ENCODE measurements at places on chromosomes 12 and 14.

- DNase-seq, result no peak
Measured at GRCh38 chr14:48568252-48568651, 892.8 kb upstream of the MDGA2 start.

DNA sequence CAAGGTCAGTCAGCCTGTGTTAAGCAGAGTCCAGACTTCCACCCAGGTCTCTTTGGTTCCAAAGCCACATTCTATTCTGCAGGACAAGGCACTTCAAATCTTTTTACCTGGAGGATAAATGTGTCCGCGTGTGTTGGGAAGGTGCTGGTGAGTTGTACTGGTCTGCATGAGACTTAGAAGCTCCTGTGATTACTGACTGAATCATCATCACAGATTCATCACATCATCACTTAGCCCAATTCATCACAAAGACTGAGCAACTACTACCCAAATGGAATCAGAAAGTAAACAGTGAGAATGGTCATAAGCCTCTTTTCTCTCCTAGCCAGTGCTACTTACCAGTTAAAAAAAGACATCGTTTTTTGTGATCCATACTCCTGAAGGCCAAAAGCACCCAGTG is 5.3 kb downstream of the SLC15A5 start:
- no peak for DNase-seq

GRCh38 chr14:105075379-105076295 is 10.4 kb upstream of the GPR132 start:
- DNase-seq, result peak; percentile 74

DNA sequence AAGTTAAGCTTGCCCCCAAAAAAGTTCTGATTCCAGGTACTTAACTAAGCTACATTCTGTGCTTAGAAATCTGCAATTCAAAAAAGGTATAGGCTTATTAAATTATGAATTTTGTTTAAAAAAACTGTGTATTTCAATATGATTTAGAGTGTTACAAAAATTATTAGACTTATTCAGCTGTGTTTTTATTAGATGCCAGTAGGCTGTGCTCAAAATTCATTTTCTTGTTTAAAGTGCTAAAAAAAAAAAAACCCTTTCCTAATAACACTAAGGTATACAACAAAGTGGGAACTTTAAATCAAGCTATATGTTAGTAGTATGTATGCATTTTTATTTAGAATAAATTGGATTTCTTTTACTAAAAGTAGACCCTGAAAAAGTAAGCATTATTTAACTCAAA is 25.0 kb downstream of the LRRC9 start:
- DNase-seq, result no peak

DNA sequence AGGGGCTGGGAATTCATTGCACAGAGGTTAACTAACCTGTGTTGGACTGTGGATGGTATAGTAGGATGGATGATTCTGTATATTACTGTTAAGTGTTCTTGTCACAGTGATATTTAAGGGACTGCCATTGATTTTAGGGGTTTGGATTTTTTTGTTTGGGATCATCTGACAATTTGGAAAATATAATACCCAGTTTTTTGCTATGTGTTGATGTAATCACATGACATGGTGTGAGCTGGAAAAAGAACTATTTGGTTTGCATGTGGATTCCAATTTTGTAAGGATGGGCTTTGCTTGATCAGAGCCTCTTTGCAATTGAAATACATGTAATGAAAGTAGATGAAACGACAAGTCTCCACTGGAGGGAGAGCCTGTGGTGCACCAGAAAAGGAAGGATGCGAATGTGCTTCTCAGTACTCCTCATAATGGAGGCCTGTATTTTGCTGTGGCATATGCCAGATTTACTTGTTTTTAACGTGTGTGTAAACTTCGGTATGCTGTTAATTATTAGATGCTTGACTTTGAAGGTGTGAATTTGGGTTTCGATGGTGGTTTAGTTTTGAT is 2.7 kb downstream of the DYRK2 start:
- peak; percentile 14 for DNase-seq

DNA sequence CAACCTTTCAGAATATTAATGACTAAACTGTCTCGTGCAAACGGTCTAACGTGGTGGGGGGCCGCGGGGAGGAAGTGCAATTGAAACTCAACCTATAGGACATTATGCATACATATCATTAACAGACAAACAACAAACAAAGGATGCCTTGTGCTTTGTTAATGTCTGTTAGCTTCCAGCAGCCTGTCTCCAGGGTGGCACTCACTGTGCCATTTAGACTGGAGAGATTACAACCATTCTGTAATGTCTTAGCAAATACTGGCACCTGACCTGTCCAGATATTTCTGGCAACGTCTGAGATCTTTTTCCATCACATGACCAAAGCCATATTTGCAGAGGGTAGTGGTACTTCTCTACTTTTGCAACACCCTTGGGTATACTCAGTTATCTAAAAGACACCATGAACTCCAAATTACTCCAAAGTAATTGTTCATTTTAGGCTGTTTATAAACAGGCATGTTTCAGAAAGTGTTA is 11.6 kb downstream of the BHLHE41 start:
- DNase-seq, result no peak

- DNase-seq, result no peak
Measured at GRCh38 chr12:48193623-48194022, 9.5 kb downstream of the OR10AD1 start.

DNA sequence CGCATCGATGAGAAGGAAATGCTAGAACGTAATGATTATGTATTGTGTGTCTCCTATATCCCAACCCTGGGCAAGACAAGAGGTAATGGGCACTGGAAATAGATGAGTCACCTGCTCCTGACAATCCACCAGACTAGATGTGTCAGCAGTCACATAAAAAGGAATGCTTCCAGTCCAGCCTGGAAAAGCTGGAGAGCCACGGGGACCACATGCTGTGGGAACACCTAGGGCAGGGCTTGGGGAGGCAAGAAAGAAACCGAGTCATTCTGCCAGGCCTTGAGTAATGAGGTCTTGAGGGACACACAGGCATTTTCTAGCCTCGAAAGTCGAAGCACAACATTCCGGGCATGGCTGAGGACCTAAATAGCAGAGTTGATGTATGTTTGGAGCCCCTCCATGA is 716.7 kb upstream of the TMEM132C start:
- no peak for DNase-seq

GRCh38 chr14:34258318-34258717 is 203.7 kb downstream of the SPTSSA start:
- DNase-seq, result no peak

- DNase-seq, result no peak
Measured at GRCh38 chr12:50949801-50950302, 2.5 kb upstream of the HIGD1C start.

DNA sequence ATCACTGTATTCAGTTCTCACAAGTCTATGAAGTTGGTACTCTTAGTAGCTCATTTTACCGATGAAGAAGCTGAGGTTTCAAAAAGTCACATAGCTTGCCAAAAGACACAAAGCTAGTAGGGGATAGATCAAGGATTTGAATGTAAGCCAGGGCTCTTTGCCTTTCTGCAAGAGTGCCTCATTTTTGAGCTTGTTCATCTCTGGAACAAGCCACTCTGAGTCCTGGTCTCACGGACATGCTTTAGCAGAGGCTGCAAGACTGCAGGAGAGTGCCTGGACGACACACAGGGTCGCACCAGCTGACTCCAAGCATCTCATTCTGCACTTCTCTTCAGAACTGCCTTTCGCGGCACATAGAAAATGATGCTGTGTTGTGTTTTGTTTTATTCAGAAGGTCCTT is 3.7 kb downstream of the NUAK1 start:
- DNase-seq, result no peak

GRCh38 chr12:105166736-105167135 is 59.2 kb downstream of the WASHC4 start:
- no peak for DNase-seq

DNA sequence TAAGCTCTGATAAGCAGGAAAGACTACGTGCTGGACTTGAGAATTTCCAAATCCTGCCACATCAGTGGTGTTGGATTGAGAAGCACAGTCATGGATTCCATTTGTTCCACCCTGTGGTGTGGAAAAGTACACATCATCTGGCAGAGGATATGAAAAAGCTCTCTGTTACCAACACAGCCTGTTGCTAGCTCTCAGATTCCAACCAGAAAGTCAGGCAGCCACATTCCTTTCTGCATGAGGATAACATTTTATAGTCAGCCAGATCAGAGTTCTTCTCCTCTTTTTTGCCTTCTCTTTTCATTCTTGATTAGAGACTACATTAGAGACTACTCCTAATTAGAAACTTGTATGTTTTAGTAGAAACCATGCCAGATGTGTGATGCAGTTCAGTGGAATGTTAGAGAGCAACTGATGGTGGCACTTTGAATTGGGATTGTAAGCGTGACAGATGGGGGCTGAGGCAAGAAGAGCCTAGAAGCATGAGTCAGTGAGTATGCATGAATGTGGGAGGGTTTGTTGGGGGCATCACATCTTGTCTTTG is 61.2 kb upstream of the STXBP6 start:
- DNase-seq, result no peak

DNA sequence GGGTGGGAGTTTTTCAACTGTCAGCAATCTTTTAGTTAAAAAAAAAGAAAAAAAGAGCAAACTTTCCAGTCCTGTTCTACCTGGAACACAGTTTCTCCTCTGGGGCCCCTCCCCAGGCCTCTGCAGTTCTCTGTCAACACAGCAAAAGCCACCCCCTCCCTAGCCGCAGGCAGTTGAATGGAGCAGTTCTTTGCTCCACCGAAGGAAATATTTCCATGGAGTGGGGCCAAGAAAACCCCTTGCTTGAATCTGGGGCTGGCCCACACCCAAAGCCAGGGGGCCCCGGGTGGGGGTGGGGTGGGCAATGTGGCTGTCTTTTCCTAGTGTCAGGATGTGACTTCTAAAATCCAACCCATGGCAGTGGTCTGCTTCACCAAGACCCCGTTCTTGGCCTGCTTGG is 5.0 kb upstream of the MEG3 start:
- DNase-seq, result no peak

- peak; percentile 47 for DNase-seq
Measured at GRCh38 chr12:54603173-54603814, 14.8 kb upstream of the PPP1R1A start.

DNA sequence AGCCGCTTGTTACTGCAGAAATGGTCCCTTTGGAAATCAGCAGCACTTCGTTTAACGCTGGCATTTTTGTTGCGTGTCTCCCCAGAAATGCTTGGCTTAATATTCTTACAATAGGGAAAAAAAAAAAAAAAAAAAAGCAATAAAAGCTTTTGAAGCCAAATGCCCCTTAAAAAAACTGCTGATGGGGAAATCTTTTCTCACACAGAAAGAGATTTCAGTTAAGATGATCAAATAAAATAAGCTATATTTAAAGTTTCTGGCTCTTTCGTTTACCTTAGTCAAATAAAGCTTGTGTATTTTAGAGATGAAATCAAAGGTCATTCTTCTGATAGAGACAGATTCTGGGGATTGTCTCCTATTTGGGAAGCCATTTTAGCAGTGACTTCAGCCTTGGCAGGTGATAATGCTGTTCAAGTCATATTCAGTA is 52.4 kb upstream of the FRS2 start:
- DNase-seq, result no peak

- no peak for DNase-seq
Measured at GRCh38 chr12:89994911-89995310, 286.3 kb upstream of the ATP2B1 start.

DNA sequence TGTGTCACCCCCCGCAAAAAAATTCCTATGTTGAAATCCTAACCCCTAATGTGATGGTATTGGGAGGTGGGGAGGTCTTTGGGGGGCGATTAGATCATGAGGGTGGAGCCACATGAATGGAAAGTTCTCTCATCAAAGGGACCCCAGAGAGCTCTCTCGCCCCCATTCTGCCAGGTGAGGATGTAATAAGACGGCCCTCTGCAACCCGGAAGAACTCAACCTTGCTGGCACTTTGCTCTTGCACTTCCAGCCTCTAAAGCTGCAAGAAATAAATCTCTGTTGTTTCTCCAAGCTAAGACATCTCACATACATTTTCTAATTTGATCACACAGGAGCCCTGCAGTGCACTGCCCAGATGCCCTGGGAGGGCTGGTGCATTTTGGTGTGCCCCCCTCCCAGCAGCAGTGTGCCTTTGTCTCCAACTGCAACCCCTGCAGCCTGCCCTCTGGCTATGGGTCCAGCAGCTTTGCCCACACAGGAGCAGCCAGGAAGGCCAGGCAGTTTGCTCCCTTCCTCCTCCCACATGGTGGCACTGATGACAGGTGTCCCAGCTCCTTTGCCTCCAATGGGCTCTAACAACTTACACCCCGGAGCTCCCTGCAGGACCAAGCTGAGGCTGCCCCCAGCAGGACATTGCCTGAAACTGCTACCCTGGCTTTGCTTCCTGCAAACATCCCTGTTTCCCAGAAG is 59.3 kb downstream of the C14orf132 start:
- no peak for DNase-seq

- no peak for DNase-seq
Measured at GRCh38 chr12:3994500-3994899, 121.3 kb upstream of the PARP11 start.

- no peak for DNase-seq
Measured at GRCh38 chr12:42812086-42812485, 222.5 kb upstream of the PRICKLE1 start.

DNA sequence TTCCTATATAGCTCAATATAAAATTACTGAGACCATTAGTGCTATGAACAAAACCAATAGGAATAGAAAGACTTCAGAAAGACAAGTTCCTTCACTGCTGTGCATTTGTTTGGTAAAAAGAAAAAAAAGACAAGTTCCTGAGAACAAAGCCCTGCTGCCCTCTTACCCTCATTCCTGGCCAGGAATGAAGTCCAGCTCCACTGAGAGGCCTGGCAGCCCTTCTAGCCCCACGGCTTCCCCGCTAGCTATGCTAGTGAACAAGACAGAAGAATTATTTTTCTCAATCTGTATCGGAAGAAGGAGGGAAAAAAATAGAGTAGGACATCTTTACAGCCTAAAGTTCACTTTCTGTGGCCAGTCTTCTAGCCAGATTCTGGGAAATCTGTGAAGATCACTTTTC is 1.6 kb downstream of the MFAP5 start:
- no peak for DNase-seq

GRCh38 chr14:101960225-101960624 is 4.1 kb upstream of the DYNC1H1 start:
- DNase-seq, result peak; percentile 39

DNA sequence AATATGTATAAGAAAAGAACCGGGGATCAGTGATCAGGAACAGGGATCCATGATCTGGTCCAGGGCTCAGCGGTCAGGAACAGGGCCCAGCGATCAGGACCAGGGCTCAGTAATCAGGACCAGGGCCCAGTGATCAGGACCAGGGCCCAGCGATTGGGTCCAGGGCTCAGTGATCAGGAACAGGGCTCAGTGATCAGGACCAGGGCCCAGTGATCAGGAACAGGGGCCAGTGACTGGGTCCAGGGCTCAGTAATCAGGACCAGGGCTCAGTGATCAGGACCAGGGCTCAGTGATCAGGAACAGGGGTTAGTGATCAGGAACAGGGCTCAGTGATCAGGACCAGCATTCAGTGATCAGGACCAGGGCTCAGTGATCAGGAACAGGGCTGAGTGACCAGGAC is 56.3 kb downstream of the TMEM121 start:
- DNase-seq, result no peak

GRCh38 chr12:21559855-21560569 is 33.9 kb downstream of the SPX start:
- no peak for DNase-seq

- no peak for DNase-seq
Measured at GRCh38 chr12:106109168-106109910, 29.4 kb downstream of the NUAK1 start.
